Transverse colon (tissue), 4 donors: ENCODE measurements at places on chromosomes 5 and 9. TPM values are rescaled to one million over a fixed set of nuclear protein-coding genes. Genes with fewer than 3 reads are reported as not detected.

Gene CARD6
- total RNA-seq: 0.60 TPM

Gene SLC22A5
- 74.8 TPM for total RNA-seq

Gene MCTP1
- 31.4 TPM for total RNA-seq

Gene TAF11L10
- not detected for total RNA-seq

Gene PAIP1
- total RNA-seq: 17.1 TPM

Gene IFNB1
- total RNA-seq: not detected

Gene VAV2
- 8.2 TPM for total RNA-seq

Gene UBE2QL1
- 0.96 TPM for total RNA-seq

Gene ZNF618
- 8.6 TPM for total RNA-seq

Gene TLX3
- not detected for total RNA-seq

Gene ENTPD8
- 90.1 TPM for total RNA-seq

Gene GMCL2
- total RNA-seq: not detected

Gene SWI5
- 20.8 TPM for total RNA-seq

Gene PCDHB14
- total RNA-seq: 2.6 TPM

Gene RABEPK
- total RNA-seq: not detected

Gene PITX1
- total RNA-seq: 9.4 TPM

Gene POU5F2
- total RNA-seq: 7.8 TPM

Gene PCDHGA6
- 4.0 TPM for total RNA-seq

Gene CDH9
- not detected for total RNA-seq

Gene IFNA2
- not detected for total RNA-seq

Gene HINT1
- total RNA-seq: 668 TPM

Gene SLC6A19
- total RNA-seq: 69.5 TPM

Gene KIF4B
- total RNA-seq: not detected

Gene ARID3C
- total RNA-seq: not detected

Gene GCNT4
- total RNA-seq: 4.0 TPM

Gene SLC38A9
- 48.6 TPM for total RNA-seq

Gene RUFY1
- total RNA-seq: 98.5 TPM

Gene PCDH12
- not detected for total RNA-seq

Gene MTRR
- 120 TPM for total RNA-seq

Gene TMEM8B
- total RNA-seq: 9.2 TPM
